ENCODE measurements at places on chromosomes 5 and 9.

DNA sequence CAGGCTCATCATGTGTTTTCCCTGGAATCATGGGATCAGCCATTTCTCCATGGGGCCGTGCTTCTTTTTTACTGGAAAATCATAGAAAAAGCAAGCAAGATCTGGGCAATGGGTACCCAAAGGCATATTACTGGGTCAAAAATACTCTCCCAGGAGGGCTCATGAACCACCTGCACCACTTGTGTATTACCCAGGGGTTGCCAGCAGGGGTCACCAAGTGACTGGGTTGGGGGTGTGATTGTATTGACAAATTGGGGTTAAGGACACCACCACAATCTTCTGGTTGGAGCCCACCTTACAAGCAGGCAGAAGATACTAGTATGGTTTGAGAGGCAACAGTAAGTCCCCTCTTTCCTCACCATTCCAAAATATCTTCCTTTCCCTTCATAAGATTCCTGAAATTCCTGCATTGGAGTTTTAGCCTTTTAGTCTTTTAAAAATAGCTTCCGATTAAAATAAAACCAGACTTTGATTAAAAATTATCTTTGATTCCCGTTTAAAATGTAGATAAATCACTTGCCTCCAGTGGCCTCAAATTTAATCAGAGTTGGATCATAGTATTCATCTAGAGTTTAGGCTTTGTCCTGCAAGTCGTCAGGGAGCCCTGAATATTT lies 603.3 kb downstream of the KIF4B start:
- H3K27ac ChIP-seq = no peak overlapping the region
- H3K4me1 ChIP-seq = no peaks in the 10 kb centered on the region
- no peaks in the 10 kb centered on the region for H3K27me3 ChIP-seq
- H3K4me3 ChIP-seq = no peak overlapping the region

GRCh38 chr9:132408521-132408920 lies 1.5 kb upstream of the CFAP77 start:
- peaks cover 9% of the 10 kb centered on the region for H3K4me1 ChIP-seq

DNA sequence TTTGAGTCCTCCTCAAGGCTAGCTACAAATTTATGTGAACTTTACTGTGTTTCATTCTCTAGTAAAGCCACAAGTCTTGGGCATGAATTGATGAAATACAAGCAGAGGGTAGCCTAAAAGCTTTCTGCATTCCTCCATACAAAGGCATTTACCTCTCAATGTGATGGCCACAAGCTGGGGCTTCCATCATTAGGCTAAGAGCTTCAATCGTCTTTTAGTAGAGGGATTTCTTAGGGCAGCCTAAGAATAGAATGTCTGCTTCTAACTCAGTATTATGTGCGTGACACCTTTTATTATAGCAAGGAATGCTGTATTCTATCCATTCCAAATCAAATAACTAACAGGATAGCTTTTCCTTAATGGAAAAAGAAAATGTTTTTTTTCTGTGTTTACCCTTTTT lies 3.7 kb downstream of the PLAC8L1 start:
- no peak overlapping the region for H3K4me3 ChIP-seq
- no peak overlapping the region for H3K27ac ChIP-seq
- no peaks in the 10 kb centered on the region for H3K27me3 ChIP-seq
- DNase-seq = no peak
- no peaks in the 10 kb centered on the region for H3K36me3 ChIP-seq

DNA sequence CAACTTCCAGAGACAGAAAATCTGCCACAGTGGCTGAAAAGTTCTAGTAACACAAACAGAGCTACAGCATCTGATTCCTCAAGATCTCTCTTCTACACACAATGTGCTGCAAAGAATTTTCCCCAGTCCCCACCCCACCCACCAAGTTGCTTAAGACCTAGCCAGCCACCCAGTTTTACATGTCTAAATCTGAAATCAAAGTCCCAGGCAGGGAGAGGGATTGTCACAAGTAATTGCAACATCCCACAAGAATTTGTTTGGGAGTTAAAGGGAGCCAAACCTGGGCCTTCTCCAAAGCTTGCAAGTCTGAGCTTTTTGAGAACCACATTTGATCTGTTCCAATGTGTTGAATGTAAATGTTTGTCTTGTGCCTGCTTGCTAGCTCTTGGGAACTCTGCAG lies 15.5 kb downstream of the IGIP start:
- H3K4me1 ChIP-seq = peaks cover 5% of the 10 kb centered on the region
- H3K27me3 ChIP-seq = no peaks in the 10 kb centered on the region
- H3K4me3 ChIP-seq = no peak overlapping the region
- no peak overlapping the region for H3K27ac ChIP-seq
- no peak for DNase-seq

GRCh38 chr9:105072476-105072875 lies 144.5 kb upstream of the ABCA1 start:
- H3K27me3 ChIP-seq = no peaks in the 10 kb centered on the region
- no peak overlapping the region for H3K27ac ChIP-seq
- H3K4me3 ChIP-seq = no peak overlapping the region

GRCh38 chr5:64749385-64749784 lies 19.1 kb downstream of the SREK1IP1 start:
- H3K27ac ChIP-seq = no peak overlapping the region
- no peaks in the 10 kb centered on the region for H3K27me3 ChIP-seq
- no peak overlapping the region for H3K4me3 ChIP-seq
- no peak for DNase-seq
- no peaks in the 10 kb centered on the region for H3K36me3 ChIP-seq

- no peaks in the 10 kb centered on the region for H3K4me1 ChIP-seq
- no peak overlapping the region for H3K4me3 ChIP-seq
- DNase-seq = no peak
- no peak overlapping the region for H3K27ac ChIP-seq
- H3K36me3 ChIP-seq = no peaks in the 10 kb centered on the region
Measured at GRCh38 chr5:135266303-135266635, 132.8 kb downstream of the MACROH2A1 start.

- H3K4me1 ChIP-seq = no peaks in the 10 kb centered on the region
- no peak overlapping the region for H3K4me3 ChIP-seq
Measured at GRCh38 chr9:90020276-90020871, 415.6 kb downstream of the GADD45G start.

- DNase-seq = no peak
- no peaks in the 10 kb centered on the region for H3K4me1 ChIP-seq
- H3K4me3 ChIP-seq = no peak overlapping the region
- no peaks in the 10 kb centered on the region for H3K27me3 ChIP-seq
Measured at GRCh38 chr9:89234205-89235067, 55.8 kb upstream of the SHC3 start.

GRCh38 chr9:88965473-88965872 lies 25.8 kb upstream of the S1PR3 start:
- no peaks in the 10 kb centered on the region for H3K27me3 ChIP-seq
- DNase-seq = no peak
- H3K4me1 ChIP-seq = no peaks in the 10 kb centered on the region
- H3K4me3 ChIP-seq = no peak overlapping the region
- no peaks in the 10 kb centered on the region for H3K36me3 ChIP-seq

GRCh38 chr5:68140763-68141162 lies 74.8 kb upstream of the PIK3R1 start:
- no peaks in the 10 kb centered on the region for H3K36me3 ChIP-seq
- no peaks in the 10 kb centered on the region for H3K4me1 ChIP-seq
- H3K27ac ChIP-seq = no peak overlapping the region

GRCh38 chr5:53712327-53712726 lies 151.9 kb downstream of the NDUFS4 start:
- H3K4me3 ChIP-seq = no peak overlapping the region
- H3K27ac ChIP-seq = no peak overlapping the region
- no peaks in the 10 kb centered on the region for H3K27me3 ChIP-seq
- H3K36me3 ChIP-seq = no peaks in the 10 kb centered on the region
- DNase-seq = no peak

GRCh38 chr5:72378639-72379289 lies 58.6 kb downstream of the PTCD2 start:
- H3K27me3 ChIP-seq = no peaks in the 10 kb centered on the region
- H3K27ac ChIP-seq = no peak overlapping the region
- no peaks in the 10 kb centered on the region for H3K4me1 ChIP-seq
- DNase-seq = no peak
- no peak overlapping the region for H3K4me3 ChIP-seq

- DNase-seq = no peak
- H3K4me1 ChIP-seq = no peaks in the 10 kb centered on the region
- H3K27me3 ChIP-seq = no peaks in the 10 kb centered on the region
- no peaks in the 10 kb centered on the region for H3K36me3 ChIP-seq
- no peak overlapping the region for H3K27ac ChIP-seq
- no peak overlapping the region for H3K4me3 ChIP-seq
Measured at GRCh38 chr5:131952301-131952857, 6.9 kb upstream of the MEIKIN start.

- peaks cover 16% of the 10 kb centered on the region for H3K27me3 ChIP-seq
- H3K27ac ChIP-seq = no peak overlapping the region
- DNase-seq = no peak
- no peaks in the 10 kb centered on the region for H3K4me1 ChIP-seq
- no peaks in the 10 kb centered on the region for H3K36me3 ChIP-seq
- H3K4me3 ChIP-seq = no peak overlapping the region
Measured at GRCh38 chr5:135718151-135718550, 116.3 kb upstream of the SLC25A48 start.

GRCh38 chr5:39714036-39714698 lies 289.4 kb upstream of the DAB2 start:
- H3K27me3 ChIP-seq = no peaks in the 10 kb centered on the region
- H3K4me3 ChIP-seq = no peak overlapping the region
- peak overlapping the region; percentile 65 for H3K27ac ChIP-seq

DNA sequence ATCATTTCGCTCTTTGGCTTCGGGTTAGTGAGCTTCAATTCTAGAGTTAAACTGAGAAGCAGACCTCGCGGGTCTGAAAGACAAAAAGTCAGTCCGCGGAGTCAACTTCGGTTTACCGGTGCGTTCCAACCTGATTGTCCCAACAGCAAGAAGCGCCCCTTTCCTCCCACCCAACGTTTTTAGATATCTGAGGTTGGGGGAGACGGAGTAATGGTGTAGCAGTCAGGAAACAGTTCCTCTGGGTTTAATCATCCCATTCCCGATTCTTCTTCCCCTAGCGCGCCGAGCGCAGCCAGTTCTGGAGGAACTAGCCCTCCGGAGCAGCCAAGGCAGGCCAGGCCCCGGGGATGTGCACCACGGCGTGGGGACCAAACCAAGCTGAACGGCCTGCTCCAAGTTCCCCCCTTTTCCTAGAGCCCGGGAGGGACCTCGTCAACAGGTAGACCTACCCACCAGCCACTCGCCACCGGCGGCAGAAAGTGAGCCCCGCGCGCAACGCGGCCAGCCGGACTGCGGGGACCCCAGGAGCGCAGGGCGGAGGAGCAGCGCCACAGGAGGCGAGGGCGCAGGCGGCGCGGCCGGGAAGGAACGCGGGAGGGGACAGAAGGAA lies 622 bp upstream of the ISL1 start:
- no peaks in the 10 kb centered on the region for H3K36me3 ChIP-seq
- H3K27me3 ChIP-seq = peaks cover 75% of the 10 kb centered on the region
- H3K4me1 ChIP-seq = peaks cover 25% of the 10 kb centered on the region
- DNase-seq = no peak

- H3K27ac ChIP-seq = no peak overlapping the region
- no peak for DNase-seq
- no peak overlapping the region for H3K4me3 ChIP-seq
- peaks cover 12% of the 10 kb centered on the region for H3K27me3 ChIP-seq
- H3K36me3 ChIP-seq = no peaks in the 10 kb centered on the region
- H3K4me1 ChIP-seq = peaks cover 6% of the 10 kb centered on the region
Measured at GRCh38 chr5:147455822-147456450, 53.9 kb downstream of the DPYSL3 start.

GRCh38 chr5:157748760-157749461 lies 5.4 kb downstream of the LSM11 start:
- peaks cover 6% of the 10 kb centered on the region for H3K4me1 ChIP-seq
- H3K36me3 ChIP-seq = no peaks in the 10 kb centered on the region
- no peak overlapping the region for H3K27ac ChIP-seq
- H3K27me3 ChIP-seq = no peaks in the 10 kb centered on the region

DNA sequence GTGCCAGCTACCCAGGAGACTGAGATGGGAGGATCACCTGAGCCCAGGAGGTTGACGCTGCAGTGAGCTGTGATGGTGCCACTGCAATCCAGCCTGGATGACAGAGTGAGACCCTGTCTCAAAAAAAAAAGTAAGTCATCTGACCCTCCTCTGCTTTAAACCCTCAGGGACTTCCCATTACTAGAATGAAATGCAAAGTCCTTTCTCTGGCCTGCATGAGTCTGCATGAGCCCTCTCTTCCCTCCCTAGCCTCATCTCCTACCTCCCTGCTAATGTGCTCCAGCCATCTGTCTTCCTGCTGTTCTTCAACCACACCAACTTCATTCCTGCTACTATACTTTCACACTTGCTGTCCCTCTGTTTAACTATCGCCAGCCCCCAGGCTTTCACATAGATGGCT lies 15.3 kb downstream of the IL5 start:
- H3K36me3 ChIP-seq = no peaks in the 10 kb centered on the region
- H3K4me1 ChIP-seq = no peaks in the 10 kb centered on the region
- H3K27ac ChIP-seq = no peak overlapping the region
- H3K27me3 ChIP-seq = peaks cover 7% of the 10 kb centered on the region

DNA sequence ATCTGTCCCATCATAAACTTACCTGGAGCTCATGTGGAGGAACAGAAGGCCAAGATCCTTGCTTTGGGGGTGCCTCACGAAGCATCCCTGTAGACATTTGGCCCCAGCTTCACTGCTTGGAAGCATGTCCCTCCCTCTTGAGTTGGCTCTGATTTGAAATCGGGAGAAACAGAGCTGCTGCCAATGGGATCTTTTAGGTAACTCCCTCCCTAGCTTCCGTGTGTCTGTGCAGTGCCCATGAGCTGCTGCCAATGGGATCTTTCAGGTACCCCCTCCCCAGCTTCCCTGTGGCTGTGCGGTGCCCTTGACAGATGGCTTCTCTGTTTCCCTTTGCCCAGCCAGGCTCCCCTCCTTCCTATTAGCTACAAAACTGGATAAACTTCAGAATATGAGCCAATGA lies 178.0 kb downstream of the NR3C1 start:
- H3K27ac ChIP-seq = peak overlapping the region; percentile 60
- no peaks in the 10 kb centered on the region for H3K27me3 ChIP-seq
- no peak overlapping the region for H3K4me3 ChIP-seq
- peaks cover 16% of the 10 kb centered on the region for H3K4me1 ChIP-seq

- H3K4me1 ChIP-seq = no peaks in the 10 kb centered on the region
- no peaks in the 10 kb centered on the region for H3K36me3 ChIP-seq
- no peak overlapping the region for H3K4me3 ChIP-seq
- DNase-seq = no peak
- no peaks in the 10 kb centered on the region for H3K27me3 ChIP-seq
- H3K27ac ChIP-seq = no peak overlapping the region
Measured at GRCh38 chr5:154429341-154429740, 16.5 kb upstream of the SAP30L start.

DNA sequence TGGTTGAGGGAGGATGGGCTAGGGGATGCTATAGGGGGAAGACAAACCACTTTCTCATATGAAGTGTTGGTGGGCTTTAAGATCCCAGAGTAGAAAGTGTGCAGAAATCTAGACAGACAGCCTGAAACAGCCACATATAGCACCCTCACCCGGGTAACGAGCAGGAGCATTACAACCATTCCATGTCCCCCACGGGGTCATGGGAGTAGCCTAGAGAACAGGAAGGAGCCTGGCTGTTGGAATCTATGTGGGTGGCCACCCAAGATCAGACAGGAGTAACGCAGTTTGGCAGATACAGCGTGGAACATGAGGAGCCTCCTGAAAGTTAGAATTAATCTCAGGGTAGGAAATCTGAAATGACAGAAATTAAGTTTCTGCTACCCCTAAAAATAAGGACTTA lies 146.1 kb upstream of the RAI14 start:
- no peak overlapping the region for H3K27ac ChIP-seq
- no peak for DNase-seq
- no peaks in the 10 kb centered on the region for H3K36me3 ChIP-seq
- H3K4me1 ChIP-seq = no peaks in the 10 kb centered on the region
- H3K27me3 ChIP-seq = no peaks in the 10 kb centered on the region

Measured in Panc1 (cell line).